NCI-H460 (cell line): ENCODE measurements at places on chromosomes 4 and X. TPM values are rescaled to one million over a fixed set of nuclear protein-coding genes. Genes with fewer than 3 reads are reported as not detected.

SLITRK4 gene
- total RNA-seq, result 95.2 and 109 TPM in 2 replicates

DNA sequence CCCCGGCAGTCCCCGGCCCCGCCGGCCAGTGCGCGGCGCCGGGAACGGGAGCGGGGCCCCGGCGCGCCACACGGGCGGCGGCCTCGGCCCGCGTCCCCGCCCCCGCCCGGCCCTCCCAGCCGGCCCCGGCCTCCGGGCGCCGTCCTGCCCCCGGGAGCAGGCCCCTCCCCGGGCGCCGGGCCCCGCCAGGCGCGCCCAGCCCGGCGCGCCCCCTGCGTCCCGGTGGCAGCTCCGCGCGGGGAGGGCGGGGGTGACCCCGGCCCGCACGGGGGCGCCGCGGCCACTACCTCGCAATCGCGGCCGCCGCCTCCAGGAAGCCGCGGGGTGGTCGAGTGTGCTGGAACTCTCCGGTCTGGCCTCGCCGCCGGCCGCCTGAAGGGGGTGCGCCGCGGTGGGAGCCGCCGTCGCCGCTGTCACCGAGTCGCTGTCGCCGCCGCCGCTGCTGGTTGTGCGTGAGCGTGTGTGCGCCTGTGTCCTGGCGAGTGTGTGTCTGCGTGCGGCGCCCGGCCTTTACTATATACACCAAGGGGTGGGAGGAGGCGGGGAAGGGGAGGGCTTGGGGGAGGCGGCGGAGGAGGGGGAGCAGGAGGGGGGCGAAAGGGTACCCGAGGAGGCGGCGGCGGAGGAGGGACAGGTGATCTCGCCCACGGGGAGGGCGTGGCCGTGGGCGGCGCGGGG lies at the start of gene RAI2:
RAI2 (minus strand) TSS at position 488 of the 678 bp plus-strand sequence. CDS start 59,288 bp downstream, outside the sequence.
- no peak for DNase-seq

DNA sequence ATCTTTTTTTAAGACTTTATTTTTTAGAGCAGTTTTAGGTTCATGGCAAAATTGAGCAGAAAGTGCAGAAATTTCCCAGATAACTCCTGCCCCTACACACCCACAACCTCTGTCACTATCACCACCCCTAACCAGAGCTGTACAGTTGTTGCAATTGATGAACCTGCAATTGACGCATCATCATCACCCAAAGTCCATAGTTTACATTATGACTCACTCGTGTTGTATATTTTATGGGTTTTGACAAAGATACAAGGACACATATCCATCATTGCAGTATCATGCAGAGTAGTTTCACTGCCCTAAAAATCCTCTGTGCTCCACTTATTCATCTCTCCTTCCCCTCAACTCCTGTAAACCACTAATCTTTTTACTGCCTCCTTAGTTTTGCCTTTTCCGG lies 34.5 kb upstream of the WAS start:
- DNase-seq, result no peak

STK32B gene
- total RNA-seq, result 1.5 and 1.6 TPM in 2 replicates
